ENCODE measurements at places on chromosomes 3 and 15. TPM values are rescaled to one million over a fixed set of nuclear protein-coding genes. Genes with fewer than 3 reads are reported as not detected.

Gene DCLK3
- polyA plus RNA-seq: 0.01 TPM

Gene FANCD2OS
- not detected for polyA plus RNA-seq

Gene PTPRG
- polyA plus RNA-seq: 1.1 TPM

Gene NEDD4
- 2.3 TPM for polyA plus RNA-seq

Gene DNAH12
- polyA plus RNA-seq: 0.24 TPM

Gene RHOV
- polyA plus RNA-seq: 138 TPM

Gene CCDC80
- polyA plus RNA-seq: 3.3 TPM

Gene CYP1A2
- 0.06 TPM for polyA plus RNA-seq

Gene SCN11A
- 0.02 TPM for polyA plus RNA-seq

Gene GOLGA6L7
- not detected for polyA plus RNA-seq

Gene CCR1
- 0.47 TPM for polyA plus RNA-seq

Gene KLHDC8B
- 24.5 TPM for polyA plus RNA-seq

Gene PLSCR5
- polyA plus RNA-seq: not detected

Gene DOCK3
- 2.8 TPM for polyA plus RNA-seq

Gene NPRL2
- 16.4 TPM for polyA plus RNA-seq

Gene OSBPL10
- 6.4 TPM for polyA plus RNA-seq

Gene ARIH1
- 17.6 TPM for polyA plus RNA-seq

Gene CELF6
- polyA plus RNA-seq: 1.0 TPM

Gene TRIM59
- polyA plus RNA-seq: 3.5 TPM

Gene MAGI1
- 10.6 TPM for polyA plus RNA-seq

Gene SERPINI2
- 0.71 TPM for polyA plus RNA-seq

Gene DNAJA4
- 11.8 TPM for polyA plus RNA-seq

Gene PTPN9
- 6.5 TPM for polyA plus RNA-seq

Gene SCG5
- 0.35 TPM for polyA plus RNA-seq

Gene SCN10A
- not detected for polyA plus RNA-seq

Gene TMOD2
- 1.2 TPM for polyA plus RNA-seq

Gene ALS2CL
- 95.0 TPM for polyA plus RNA-seq

Gene SLC51B
- 0.08 TPM for polyA plus RNA-seq

Gene PLCB2
- polyA plus RNA-seq: 7.3 TPM

Gene RAD51
- 5.9 TPM for polyA plus RNA-seq

Gene SLC12A1
- polyA plus RNA-seq: not detected

Gene COL6A5
- polyA plus RNA-seq: 0.04 TPM

Gene WDR93
- polyA plus RNA-seq: 0.02 TPM
